ENCODE measurements at places on chromosomes 12 and 14.

- DNase-seq, result no peak
These were observed 3.9 kb upstream of the ATN1 start for GRCh38 chr12:6923851-6924250.

DNA sequence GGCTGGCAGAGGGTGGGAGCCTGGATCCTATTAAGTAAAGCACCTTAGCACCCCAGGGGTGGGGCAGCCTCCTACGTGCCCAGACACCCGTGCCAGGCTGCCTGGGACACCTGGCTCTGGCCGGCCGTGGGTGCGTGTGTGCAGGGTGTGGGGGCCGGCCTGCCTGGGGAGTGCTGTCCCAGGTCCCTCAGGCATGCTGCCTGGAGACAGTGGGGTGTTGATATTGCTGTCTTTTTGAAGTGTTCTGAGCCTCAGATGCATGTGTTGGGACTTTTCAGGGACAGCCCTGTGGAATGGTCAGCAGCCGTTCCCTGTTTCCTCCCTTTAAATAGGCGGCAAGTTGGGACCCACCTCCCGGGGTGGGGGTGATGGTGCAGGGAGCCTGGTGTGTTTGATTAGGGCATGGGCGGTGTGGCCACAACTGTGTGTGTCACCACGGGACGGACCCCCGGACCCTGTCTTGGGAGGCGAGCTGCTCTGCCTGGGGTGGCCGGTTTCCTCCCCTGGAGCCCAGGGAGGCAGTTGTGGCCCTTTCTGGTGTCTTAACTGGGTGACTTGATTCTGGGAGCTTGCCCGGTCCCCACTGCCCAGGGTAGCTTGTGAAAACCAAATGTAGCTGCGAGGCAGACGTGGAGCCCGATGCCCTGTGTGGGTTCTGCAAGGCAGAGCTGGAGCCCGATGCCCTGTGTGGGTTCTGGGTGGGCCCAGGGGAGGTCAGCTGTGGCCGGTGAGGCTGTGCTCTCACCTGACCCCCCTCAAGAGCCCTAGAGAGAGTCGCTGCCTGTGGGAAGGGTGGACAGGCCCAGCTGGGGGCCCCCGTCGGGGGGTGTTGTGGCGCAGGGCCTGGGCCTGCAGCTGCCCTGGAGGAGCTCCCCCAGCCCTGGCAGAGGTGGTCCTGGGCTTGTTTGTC, 8.2 kb downstream of the ULK1 start:
- no peak for DNase-seq

GRCh38 chr12:2678426-2678825, 116.3 kb upstream of the FKBP4 start:
- no peak for DNase-seq

GRCh38 chr12:85823436-85824180, 12.6 kb downstream of the RASSF9 start:
- DNase-seq, result no peak

GRCh38 chr12:20528208-20528607, 159.9 kb downstream of the PDE3A start:
- no peak for DNase-seq

- DNase-seq, result peak; percentile 92
These were observed 2.0 kb downstream of the TPI1 start for GRCh38 chr12:6869049-6870021.

DNA sequence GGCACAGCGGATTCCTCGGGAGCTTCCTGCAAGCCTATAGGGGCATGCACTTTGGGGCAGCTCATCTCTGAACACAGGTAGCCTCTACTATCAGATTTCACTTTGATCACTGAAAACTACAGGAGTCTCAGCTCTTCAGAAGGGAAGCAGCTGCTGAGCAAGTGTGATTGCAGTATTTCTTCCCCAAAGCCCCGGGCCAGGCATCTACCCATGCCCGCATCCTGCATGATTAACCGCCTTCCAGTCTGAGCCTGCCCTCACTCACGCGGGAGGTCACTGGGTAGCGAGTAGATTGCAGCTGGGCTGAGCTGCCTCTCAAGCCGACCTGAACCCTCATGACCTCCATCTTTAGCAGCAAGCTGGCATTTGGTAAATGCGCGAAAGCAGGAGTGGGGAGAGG, 334.7 kb downstream of the DPF3 start:
- DNase-seq, result no peak

- DNase-seq, result no peak
These were observed 398.7 kb downstream of the SOX5 start for GRCh38 chr12:23550753-23551152.

Measured in Caco-2 (cell line).